ENCODE measurements at places on chromosomes 12 and 14.

- no peak for DNase-seq
These were observed 1122.6 kb downstream of the FLRT2 start for GRCh38 chr14:86652526-86652925.

GRCh38 chr12:13247596-13247995, 51.1 kb downstream of the EMP1 start:
- DNase-seq: no peak

- no peak for DNase-seq
These were observed 3.3 kb downstream of the CSRNP2 start for GRCh38 chr12:51080136-51080535.

- no peak for DNase-seq
These were observed 43.5 kb upstream of the KCNA5 start for GRCh38 chr12:5000204-5000603.

DNA sequence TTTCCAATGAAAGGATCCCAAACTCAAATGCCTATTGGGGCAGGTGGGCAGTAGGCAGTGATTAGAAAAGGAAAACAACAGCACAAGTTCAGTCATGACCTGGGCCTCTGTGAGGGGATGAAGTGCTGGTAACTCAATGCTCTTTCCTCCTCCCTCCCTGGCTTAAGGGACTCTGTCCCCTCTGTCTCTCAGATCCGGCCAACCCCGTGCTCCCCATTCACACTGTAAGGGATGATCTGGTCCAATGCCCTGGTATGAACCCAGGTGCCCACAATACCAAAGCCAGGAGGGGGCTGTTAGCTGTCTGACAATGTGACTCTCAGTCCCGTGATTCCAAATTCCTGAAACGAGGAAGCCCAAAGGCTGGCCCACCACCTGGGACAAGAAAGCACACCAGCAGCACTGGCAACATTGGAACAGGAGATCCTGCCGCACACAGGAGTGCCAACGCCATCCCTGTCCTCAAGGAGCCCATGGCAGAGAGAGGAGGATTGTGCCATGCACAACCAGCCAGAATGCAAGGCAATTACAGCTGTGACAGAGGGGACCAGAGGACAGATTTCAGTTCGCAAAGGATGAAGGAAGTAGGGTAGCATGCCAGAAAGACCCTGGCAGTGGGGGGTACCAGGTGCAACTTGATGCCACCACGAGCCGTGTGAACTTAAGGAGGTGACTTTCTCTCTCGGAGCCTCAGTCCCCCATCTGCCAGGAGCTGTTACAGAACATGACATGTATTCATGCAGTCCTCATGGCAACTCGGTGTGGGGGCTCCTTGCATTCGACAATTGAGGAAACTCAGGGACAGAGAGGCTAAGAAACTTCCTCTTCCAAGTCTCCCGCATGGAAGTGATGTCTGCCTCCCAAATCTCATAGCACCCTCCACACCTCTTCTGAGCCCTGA, 37.6 kb downstream of the SERPINA3 start:
- DNase-seq: no peak

- DNase-seq: no peak
These were observed 1043.0 kb downstream of the AACS start for GRCh38 chr12:126108247-126108646.

- peak; percentile 72 for DNase-seq
These were observed 102.5 kb downstream of the FGD4 start for GRCh38 chr12:32501835-32502333.

DNA sequence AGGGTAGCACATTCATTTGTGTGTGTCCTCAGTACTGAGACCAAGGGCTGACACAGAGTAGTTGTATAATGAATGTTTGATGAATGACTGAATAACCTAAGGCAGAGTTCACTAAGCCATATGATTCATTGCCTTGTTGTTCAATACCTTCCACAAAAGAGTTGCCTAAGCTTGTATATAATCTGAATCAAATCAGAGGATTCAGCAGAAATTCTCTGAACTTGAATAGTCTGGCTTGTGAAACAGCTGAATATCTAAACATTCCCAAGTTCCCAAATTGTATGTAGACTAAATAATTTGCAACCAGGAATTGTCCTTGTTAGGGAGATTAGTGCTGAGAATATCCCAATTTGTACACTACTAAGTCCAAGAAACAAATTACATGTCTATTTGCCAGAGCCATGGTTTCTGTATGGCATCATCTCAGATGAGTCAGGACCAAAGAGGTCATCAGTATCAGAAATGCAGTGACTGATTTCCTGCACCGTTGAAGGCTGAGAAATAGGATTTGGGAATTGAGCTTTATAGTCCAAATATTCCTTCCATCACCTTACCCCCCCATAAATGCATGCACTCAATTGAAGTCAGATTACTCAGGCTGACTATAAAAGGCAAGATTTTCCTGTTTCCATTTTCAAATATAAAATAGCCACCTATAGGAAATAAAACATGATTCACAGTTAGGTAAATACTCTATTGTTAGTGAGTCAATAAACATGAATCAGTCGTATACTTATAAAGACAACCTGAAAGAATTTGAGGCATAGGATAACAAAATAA, 168.7 kb downstream of the PHLDA1 start:
- DNase-seq: no peak

GRCh38 chr14:32020882-32021281, 56.2 kb upstream of the ARHGAP5 start:
- no peak for DNase-seq

- no peak for DNase-seq
These were observed 273.4 kb downstream of the BMP4 start for GRCh38 chr14:53683229-53683628.

GRCh38 chr12:116918464-116918863, 7.7 kb downstream of the FBXW8 start:
- DNase-seq: no peak

DNA sequence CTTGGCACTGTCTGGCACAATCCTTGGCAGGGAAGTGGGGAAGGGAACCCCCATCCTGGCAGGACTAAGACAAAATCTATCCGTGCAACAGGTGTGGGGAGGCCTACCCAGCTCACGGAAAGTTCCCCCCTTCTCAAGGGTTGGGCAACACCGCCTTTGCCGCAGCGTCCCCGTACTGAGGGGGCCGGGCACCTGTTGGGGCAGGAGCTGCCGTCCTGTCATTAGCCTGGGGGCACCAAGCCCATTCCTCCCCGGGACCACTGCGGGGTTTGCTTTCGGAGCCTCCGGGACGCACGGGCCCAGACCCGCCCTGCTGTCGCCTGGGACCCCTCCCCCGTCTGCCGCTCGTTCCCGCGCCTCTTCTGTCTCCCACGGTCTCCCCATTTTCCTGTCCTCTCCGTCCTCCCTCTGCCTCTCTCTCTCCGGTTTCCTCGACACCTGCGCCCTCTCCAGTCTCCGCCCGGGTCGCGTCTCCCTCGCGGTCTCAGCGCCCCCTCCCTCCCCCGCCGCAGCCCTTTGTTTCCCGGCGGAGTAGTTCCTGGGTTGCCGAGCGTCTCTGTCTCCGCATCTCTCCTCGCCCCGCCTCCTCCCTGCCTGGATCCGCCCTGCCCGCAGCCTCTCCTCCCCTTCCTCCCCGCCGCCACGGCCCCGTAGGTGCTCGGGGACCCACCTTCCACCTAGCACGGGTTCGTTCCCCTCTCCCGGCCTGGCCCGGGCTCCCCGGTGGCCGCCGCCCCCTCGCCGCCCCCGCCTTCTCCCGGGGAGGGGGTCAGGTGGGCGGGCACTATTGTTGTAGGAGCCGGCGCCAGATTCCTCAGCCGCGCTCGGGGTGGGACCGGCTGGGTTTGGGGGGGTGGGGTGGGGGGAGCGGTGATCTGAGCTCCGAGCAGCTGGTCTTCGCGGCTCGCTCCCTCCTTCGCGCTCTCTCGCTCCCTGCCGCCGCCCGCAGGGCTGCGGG, at the start of gene CACNB3:
TSS of gene CACNB3 (plus strand) at position 624 of the 958 bp plus-strand sequence. CDS start 434 bp downstream, outside the sequence.
- no peak for DNase-seq

DNA sequence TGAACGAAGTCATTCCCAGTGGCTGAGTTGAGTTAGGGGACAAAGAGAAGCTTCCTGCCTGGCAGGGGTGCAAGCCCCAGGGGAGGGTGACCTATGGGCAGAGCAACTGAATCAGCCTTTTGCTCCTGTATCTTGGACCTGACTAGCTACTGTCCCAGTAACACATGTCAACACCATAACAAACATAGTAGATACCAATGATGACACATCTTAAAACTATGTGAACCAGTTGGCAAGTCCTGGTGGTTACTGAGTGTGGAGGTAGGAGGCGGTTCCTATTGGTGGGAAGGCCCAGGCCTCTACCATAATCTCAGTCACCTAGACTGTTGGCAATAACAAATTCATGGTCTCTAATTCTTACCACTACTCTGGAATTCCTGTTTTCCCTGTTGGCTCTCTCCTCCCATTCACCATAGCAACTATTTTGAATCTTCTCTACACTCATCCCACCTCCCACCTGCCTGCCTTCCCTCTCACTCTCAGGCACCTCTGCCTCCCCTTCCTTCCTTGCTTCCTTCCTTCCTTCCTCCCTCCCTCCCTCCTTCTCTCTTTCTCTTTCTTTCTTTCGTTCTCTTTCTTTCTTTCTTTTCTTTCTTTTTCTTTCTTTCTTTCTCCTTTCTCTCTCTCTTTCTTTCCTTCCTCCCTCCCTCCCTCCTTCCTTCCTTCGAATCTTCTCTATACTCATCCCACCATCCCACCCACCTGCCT, 8.1 kb upstream of the P2RX7 start:
- no peak for DNase-seq

- no peak for DNase-seq
These were observed 87.8 kb downstream of the SPRING1 start for GRCh38 chr12:116650062-116650461.

- DNase-seq: no peak
These were observed 90.6 kb upstream of the PWP1 start for GRCh38 chr12:107594995-107595394.

DNA sequence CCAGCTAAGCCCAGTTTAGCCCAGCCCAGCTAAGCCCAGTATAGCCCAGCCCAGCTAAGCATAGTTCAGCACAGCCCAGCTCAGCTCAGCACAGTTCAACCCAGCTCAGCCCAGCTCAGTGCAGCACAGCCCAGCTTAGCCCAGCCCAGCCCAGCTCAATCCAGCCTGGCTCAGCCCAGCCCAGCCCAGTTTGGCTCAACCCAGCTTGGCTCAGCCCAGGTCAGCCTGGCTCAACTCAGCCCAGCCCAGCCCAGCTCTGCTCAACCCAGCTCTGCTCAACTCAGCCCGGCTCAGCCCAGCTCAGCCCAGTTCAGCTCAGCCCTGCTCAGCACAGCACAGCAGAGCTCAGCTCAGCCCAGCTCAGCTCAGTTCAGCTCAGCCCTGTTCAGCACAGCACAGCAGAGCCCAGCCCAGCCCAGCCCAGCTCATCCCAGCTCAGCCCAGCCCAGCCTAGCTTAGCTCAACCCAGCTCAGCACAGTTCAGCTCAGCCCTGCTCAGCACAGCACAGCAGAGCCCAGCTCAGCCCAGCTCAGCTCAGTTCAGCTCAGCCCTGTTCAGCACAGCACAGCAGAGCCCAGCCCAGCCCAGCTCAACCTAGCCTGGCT, 330.9 kb downstream of the TMEM121 start:
- DNase-seq: no peak

GRCh38 chr14:69999261-69999674, 120.1 kb downstream of the SMOC1 start:
- DNase-seq: no peak

- no peak for DNase-seq
These were observed 267.9 kb downstream of the BCL11B start for GRCh38 chr14:99004112-99004511.

GRCh38 chr14:68718023-68718990, 74.6 kb downstream of the ZFP36L1 start:
- no peak for DNase-seq

- no peak for DNase-seq
These were observed 59.5 kb downstream of the CMAS start for GRCh38 chr12:22105542-22105941.

DNA sequence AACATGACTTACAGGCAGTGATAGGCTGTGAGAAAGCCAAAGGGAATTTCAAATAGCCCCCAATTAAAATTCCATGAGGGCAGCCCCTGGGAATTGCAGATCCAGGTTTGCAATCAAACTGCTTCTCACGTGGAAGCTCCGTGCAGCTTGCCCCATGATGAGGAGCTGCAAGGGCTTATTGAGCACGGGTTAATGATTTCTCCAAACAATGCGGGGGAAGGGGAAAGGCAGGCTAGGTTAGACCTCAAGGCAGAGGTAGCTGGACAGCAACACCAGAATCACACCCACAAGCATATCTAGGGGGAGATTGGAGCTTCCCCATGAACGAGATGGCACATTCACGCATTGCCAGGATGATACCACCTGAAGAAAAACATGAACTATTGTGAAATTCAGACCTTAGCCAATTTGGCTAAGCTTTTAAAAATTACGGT, 5.0 kb upstream of the DUSP6 start:
- no peak for DNase-seq

DNA sequence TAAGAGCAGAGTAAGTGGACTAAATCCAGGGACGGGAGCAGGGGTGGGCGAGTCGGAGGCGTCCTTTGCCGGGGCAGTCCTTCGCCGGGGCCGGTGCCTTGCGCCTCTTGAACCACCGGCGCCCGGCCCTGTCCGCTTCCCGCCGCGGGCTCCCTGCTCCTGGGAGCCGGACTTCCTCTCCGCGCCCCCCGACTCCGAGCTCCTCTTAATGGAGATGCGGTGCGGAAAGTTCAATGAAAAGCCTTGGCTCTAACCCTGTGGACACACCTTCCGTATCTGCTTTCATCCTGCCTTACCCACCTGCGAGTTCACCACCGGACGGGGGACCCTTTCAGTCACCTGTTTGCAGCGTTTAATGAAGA, 412 bp downstream of the FGFR1OP2 start:
- DNase-seq: no peak

- no peak for DNase-seq
These were observed 131.6 kb downstream of the SEC23A start for GRCh38 chr14:38971258-38971921.

- no peak for DNase-seq
These were observed 2.1 kb downstream of the PLD4 start for GRCh38 chr14:104926619-104927431.

DNA sequence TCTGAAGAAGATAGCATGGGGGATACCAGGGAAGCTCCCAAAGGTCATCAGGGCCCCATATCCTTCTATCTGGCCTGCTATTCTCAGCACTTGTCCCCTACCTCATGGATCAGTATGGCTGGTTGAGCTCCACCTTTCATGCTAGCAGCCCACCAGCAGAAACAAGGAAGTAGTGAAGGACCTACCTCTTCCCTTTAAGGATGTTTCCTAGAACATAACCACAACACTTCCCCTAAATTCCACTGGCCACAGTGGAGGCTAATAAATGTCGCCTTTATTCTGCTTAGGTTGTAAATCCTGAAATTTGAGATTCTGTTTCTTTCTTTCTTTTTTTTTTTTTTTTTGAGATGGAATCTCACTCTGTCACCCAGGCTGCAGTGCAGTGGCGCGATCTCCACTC, 128.6 kb upstream of the PARP11 start:
- DNase-seq: no peak

GRCh38 chr12:107736914-107737313, 24.0 kb downstream of the PRDM4 start:
- no peak for DNase-seq

GRCh38 chr14:67673451-67673850, 981 bp downstream of the VTI1B start:
- DNase-seq: no peak
